Stimulated activated CD8-positive, alpha-beta memory T cell treated with anti-CD3 and anti-CD28 coated beads, Interleukin-2, amount 100 ng/mL, for 48 hours (primary cell): ENCODE measurements at places on chromosomes 3 and 15.
A peak's percentile ranks its signal among the peaks of the same experiment; 100 is the strongest.

DNA sequence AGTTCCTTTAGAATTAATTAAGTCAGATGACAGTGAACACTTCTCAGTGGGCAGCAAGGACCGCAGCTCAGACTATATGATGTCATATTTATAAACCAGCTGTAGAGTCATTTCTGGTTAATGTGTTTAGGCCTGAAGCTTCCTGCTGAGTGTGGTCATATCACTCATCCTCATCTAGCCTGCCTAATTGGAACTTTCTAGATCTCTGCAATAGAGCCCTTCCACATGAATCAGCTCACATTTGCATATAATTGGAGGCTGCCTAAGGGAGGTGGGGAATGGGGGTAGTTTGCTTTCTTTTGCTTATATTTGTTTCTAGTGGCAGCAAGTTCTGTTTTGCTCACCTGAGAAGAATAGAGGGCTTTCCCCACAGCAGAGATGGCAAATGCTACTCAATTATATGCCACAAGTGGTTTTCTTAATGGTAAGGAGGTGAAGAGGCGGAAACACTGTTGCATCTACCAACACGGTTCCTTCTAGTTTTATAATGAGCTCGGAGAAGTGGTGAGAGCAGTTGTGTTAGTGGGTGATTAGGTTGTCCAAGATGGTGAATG, 148.1 kb downstream of the KLHL25 start:
- DNase-seq: no peak

- DNase-seq: no peak
These were observed 45.8 kb downstream of the TM6SF1 start for GRCh38 chr15:83153288-83153687.

DNA sequence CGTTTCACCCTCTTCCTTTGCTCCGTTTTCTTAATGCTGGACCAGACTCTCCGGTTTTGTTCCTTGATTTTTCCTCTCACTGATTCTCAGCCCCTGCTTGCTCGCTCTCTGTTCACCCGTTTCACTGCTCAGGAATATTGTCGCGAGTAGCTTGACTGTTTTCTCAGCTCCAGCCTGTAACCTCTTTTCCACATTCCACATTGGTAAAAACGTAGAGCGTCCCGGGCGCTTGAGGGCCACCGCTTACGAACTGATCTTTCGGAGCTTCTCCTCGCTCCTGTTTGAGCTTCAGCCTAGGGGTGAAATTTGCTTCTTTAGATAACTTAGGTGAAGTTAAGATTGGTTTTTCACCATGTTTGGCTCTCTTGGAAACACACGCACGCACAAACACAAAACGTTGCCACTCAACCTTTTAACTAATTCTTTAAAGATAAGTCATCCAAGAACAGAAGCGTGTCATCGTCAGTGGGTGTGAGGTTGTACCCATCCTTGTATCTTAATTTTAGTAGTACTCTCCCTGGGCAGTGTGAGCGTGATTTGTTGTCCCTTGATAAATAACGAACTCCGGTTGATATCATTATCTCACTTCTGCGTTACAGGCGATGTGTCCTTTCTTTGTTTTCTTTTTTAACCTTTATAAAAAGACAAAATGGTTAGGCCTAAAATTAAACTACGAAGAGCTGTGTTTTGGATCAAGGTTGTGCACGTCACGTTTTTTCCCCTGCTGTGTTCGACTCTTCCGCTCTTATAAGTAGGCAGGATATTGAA, 1.0 kb downstream of the PAK2 start:
- peak; percentile 5 for DNase-seq

- peak; percentile 29 for DNase-seq
These were observed 52.5 kb downstream of the CYP11A1 start for GRCh38 chr15:74314795-74315438.

GRCh38 chr15:95286352-95286880, 1044.1 kb upstream of the NR2F2 start:
- no peak for DNase-seq

GRCh38 chr3:123586131-123586530, 1.3 kb upstream of the HACD2 start:
- no peak for DNase-seq

- DNase-seq: no peak
These were observed 156.9 kb downstream of the SUCNR1 start for GRCh38 chr3:152030320-152030719.

GRCh38 chr3:42425736-42426407, 15.5 kb upstream of the LYZL4 start:
- no peak for DNase-seq

GRCh38 chr3:32884591-32884990, 66.8 kb downstream of the TRIM71 start:
- DNase-seq: no peak

DNA sequence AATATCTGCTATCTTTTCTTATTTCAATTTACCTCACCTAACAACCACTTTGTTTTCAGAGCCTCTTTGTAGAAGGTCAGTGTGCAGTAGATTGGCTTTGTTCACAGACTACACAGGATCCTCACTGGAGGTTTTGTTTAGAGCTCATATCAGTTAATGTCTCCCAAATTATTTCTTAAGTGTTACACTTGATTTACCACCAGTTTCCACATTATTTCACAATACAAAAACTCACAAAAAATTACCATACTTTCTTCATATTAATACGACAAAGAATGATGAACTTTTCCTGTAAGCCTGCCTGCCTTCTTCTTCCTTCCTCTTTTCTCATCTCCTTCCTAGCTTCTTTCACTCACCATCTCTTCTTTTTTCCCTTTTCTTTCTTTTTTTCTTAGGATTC, 133.3 kb downstream of the ALCAM start:
- no peak for DNase-seq

DNA sequence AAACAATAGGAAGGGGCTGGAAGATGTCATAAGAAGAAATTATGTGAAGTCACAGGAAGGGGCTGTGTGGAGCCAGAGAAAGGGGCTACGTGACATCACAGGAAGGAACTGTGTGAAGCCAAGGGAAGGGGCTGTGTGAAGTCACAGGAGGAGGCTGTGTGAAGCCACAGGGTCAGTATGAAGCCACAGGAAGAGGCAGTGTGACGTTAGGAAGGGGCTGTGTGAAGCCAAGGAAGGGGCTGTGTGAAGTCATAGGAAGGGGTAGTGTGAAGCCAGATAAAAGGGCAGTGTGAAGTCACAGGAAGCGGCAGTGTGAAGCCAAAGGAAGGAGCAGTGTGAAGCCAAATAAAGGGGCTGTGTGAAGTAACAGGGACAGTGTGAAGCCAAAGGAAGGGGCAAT, 32.5 kb downstream of the GASK1A start:
- DNase-seq: no peak

DNA sequence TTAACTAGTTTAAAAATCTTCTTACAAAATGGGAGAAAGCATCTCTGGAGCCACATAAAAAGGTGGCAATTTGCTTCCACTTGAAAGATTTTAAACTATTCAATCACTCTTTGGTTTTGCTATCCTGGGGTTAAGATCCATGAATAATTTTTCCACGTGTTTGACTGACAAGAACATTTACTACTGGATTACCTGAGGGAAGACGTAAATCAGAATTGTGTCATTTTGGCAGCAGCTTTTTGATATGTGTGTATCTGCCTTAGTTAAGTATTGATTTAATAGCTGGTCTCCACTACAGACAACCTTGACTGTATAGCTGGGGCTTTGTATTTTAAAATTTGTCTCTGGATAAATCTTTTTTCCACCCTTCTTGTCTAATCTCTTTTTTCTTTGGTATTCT, 228.3 kb downstream of the EPHA3 start:
- DNase-seq: no peak

DNA sequence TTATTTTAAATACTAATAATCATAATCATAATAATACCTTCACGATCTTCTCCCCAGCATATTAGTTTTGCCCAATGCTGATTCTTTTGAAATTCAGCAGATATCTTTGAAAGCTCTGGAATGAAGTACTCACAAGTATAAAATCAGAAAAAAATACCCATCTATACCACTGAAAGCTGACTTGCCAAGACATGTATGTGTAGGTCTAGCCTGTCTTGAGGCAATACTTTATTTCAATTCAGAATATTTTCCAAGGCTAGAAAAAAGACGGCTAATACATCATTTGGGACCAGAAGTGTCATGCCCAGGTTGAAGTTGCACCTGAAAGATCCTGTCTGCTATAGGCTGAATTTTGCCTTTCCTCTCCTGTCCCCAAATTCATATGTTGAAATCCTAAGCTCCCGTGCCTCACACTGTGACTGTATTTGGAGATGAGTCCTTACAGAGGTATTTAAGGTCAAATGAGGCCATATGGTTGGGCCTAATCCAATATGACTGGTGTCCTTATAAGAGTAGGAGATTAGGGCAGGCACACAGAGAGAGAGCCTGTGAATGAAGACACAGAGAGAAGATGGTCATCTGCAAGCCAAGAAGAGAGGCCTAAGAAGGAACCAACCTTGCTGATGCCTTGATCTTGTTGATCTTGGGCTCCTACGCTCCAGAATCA, 255.9 kb upstream of the CMC1 start:
- no peak for DNase-seq

GRCh38 chr3:25071846-25072245, 356.2 kb upstream of the RARB start:
- DNase-seq: no peak

- DNase-seq: no peak
These were observed 70.3 kb downstream of the OXNAD1 start for GRCh38 chr3:16335333-16335732.

DNA sequence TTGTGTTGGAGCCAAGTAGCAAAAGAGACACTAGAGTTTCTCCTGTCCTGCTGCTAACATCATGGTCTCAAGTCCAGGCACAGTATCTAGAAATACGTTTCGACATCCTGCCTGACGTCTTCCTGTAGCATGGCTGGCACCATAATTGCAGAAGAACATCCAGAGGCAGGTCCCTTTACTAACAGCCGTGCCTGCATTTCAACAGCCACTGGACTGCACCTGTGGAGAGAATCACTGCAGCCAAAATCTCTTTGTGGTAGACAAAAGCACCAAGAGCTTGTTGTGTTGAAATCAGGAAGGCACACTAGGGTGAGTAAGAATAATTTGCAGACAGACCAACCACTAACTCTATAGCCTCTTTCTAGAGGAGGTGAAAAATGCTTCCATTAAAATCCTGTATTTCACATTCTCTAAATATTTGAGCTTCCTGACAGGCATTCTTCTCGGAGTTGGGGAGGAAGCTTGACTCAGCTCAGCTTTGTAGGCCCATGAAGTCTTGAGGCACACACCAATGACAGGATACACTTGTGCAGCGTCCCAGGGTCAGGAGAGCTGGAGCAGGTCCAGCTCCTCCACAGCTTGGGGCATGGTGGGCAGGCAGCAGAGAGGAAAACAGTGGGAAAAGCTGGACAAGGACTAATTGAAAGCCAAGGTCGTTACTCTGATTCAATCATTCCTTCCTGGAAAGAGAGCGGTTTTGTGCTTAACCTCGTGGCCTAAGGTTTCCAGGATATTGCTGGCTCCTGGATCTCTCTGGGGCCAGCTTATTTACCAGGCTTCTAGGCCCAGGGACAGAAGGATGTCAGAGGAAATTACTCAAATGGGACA, 244.9 kb downstream of the FAM43A start:
- no peak for DNase-seq

- no peak for DNase-seq
These were observed 36.9 kb upstream of the FILIP1L start for GRCh38 chr3:100151024-100151707.

DNA sequence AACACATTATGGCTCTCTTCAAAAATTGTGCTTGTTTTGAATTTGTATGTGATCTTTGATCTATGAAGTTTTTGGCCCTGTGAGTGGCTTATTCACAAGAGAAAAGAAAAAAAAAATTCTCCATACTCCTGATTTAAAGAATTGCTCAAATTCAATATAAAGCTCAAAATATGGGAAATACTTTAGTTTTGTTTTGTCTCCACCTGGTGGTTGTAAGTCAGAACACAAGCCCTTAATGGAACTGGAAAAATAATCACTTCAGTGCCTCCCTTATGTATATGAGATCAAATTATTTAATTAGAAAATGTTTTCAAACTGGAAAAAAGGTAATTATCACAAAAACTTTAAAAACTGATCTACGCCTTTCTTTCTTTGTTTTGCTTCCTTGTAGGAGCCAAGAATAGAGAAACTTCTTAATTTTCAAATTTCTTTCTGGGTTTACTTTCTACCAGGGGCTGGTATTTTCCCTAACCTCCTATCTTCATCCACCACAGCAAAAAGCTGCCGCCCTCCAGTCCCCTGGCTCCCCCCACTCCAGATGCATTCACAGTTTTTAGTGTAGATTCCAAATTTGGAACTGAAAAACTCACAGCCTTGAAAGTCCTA, 50.6 kb downstream of the SERP1 start:
- DNase-seq: no peak

DNA sequence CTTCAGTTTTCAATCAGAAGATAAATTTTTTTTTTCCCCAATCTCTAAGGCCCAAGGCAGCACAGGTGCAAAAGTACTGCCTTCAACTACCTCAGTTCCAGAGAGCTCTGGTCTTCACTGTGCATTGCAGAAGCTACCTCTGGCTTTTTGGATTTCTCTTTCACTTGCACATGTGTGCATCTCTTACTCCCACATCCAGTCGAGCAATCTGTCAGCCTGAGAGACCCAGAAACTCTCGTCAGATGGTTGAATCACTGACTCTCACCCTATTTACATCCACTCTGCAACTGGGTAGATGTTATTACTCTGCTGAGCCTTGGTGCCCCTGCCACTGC, 813.8 kb downstream of the NR2F2 start:
- DNase-seq: no peak

- DNase-seq: no peak
These were observed 10.6 kb upstream of the RFX7 start for GRCh38 chr15:56254265-56254664.

- DNase-seq: no peak
These were observed 94.7 kb upstream of the RBMS3 start for GRCh38 chr3:29186131-29186599.

DNA sequence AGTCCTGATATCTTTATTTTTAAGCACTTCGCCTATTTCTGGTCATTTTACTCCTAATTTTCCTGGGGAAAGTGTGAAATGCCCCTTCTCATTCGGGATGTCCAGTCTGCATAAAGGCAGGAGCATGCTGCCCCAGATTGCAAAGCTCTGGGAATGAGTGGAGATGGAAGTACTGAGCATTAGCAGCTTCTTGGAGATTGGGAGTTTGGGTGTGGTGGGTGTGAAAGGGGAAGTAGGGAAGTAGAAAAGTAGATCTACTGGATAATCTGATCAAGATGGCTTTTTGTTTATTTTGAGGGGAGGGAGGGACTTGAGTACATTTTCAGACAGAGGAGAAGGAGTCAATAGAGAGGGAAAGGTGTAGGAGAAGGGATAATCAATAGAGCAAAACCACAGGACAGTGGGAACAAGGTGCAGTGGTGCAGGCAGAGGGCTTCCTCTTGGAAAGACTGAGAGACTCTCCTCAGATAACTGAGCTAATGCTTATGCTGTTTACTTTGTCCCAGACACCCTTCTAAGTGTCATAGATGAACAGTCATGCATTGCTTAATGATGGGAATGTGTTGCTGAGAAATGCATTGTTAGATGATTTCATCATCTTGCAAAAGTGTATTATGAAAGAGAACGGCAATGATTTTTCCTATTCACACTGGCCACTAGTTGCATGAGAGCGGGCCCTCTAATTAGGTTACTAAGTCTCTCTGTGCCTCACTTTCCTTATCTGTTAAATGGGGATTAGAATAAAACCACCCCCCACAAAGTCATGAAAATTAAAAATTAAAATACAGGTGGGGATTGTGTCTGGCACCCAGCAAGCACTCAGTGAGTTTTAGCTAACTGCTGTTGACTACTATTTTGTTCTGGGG, 45.5 kb downstream of the PHLDB2 start:
- DNase-seq: no peak

- DNase-seq: no peak
These were observed 634 bp downstream of the MINDY2 start for GRCh38 chr15:58771621-58772250.
